IMR-90 (cell line): ENCODE measurements at places on chromosomes 12 and 14. TPM values are rescaled to one million over a fixed set of nuclear protein-coding genes. Genes with fewer than 3 reads are reported as not detected.

Gene P2RX4
- 8.3 and 9.5 TPM in 2 replicates for total RNA-seq

Gene USP15
- 49.6 and 82.5 TPM in 2 replicates for total RNA-seq

Gene CPNE6
- not detected in 2 replicates for total RNA-seq

Gene POTEM
- total RNA-seq = not detected in 2 replicates

Gene VDR
- 3.9 and 5.4 TPM in 2 replicates for total RNA-seq
